Endothelial cell (in vitro differentiated cells): ENCODE measurements at places on chromosomes 12 and 14.
A peak's percentile ranks its signal among the peaks of the same experiment; 100 is the strongest.

DNA sequence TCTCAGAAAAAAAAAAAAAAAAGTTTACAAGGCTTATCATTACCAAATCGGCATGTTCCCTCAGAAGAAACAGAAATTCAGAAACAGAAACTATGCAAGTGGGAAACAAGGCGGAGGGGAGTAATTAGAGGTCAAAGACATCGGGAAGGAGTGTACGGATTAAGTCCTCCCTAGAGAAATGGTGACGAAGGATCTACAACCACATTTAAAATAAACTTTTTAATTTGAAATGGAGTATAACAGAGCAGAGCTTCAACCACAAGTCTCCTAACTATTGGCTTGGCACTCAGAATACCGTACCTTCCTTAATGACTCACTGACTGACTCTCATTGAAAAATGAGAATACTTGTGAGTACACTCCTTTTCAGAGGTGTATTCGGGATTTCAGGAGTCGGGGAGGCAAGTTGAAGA is 908 bp downstream of the ENTPD5 start:
- H3K4me1 ChIP-seq, result peaks cover 12% of the 10 kb centered on the region
- no peak for DNase-seq
- peaks cover 4% of the 10 kb centered on the region for H3K36me3 ChIP-seq
- H3K27ac ChIP-seq, result peak overlapping the region; percentile 90
- H3K27me3 ChIP-seq, result no peaks in the 10 kb centered on the region

GRCh38 chr12:39103552-39104165 is 198.3 kb upstream of the CPNE8 start:
- DNase-seq, result peak; percentile 27
- H3K27me3 ChIP-seq, result no peaks in the 10 kb centered on the region
- H3K36me3 ChIP-seq, result no peaks in the 10 kb centered on the region
- H3K4me1 ChIP-seq, result peaks cover 4% of the 10 kb centered on the region

- no peak for DNase-seq
- no peaks in the 10 kb centered on the region for H3K4me1 ChIP-seq
- H3K4me3 ChIP-seq, result no peak overlapping the region
- H3K27ac ChIP-seq, result no peak overlapping the region
- no peaks in the 10 kb centered on the region for H3K36me3 ChIP-seq
Observed at GRCh38 chr12:67086116-67086515, 183.0 kb upstream of the CAND1 start.

GRCh38 chr14:100586403-100587085 is 673 bp downstream of the BEGAIN start:
- H3K4me3 ChIP-seq, result no peak overlapping the region
- H3K36me3 ChIP-seq, result peaks cover 8% of the 10 kb centered on the region
- peak; percentile 39 for DNase-seq
- H3K27ac ChIP-seq, result no peak overlapping the region
- peaks cover 21% of the 10 kb centered on the region for H3K27me3 ChIP-seq

- no peaks in the 10 kb centered on the region for H3K27me3 ChIP-seq
- no peaks in the 10 kb centered on the region for H3K36me3 ChIP-seq
- no peak overlapping the region for H3K4me3 ChIP-seq
- H3K27ac ChIP-seq, result no peak overlapping the region
Observed at GRCh38 chr12:16962889-16963288, 356.9 kb upstream of the LMO3 start.

- H3K27ac ChIP-seq, result no peak overlapping the region
- no peak overlapping the region for H3K4me3 ChIP-seq
- no peak for DNase-seq
- H3K27me3 ChIP-seq, result peaks cover 2% of the 10 kb centered on the region
Observed at GRCh38 chr12:9642606-9643265, 26.8 kb upstream of the CLEC2D start.
